ENCODE measurements at places on chromosomes 5 and 9.

- no peak for DNase-seq
Measured at GRCh38 chr5:14675865-14676300, 11.4 kb downstream of the OTULIN start.

GRCh38 chr5:40502736-40503135 lies 177.0 kb upstream of the PTGER4 start:
- DNase-seq, result no peak

DNA sequence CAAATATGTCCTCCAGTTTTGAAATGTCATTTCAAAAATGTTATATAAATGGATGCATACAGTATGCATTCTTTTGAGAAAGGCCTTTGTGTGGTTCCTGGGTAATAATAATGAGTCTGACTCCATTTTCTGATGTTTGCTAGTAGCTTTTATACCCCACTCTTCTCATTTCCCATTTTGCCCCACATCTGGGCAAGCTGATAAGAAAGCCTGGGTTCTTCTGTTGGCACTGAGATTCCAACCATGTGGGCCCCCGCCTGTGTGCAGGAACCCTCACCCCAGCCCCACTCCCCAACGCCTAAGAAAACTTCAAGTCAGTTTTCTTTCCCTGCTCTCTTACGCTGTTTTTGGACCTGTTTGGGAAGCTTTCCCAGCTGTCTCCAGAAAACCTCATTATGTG lies 89.4 kb downstream of the SNX18 start:
- no peak for DNase-seq

DNA sequence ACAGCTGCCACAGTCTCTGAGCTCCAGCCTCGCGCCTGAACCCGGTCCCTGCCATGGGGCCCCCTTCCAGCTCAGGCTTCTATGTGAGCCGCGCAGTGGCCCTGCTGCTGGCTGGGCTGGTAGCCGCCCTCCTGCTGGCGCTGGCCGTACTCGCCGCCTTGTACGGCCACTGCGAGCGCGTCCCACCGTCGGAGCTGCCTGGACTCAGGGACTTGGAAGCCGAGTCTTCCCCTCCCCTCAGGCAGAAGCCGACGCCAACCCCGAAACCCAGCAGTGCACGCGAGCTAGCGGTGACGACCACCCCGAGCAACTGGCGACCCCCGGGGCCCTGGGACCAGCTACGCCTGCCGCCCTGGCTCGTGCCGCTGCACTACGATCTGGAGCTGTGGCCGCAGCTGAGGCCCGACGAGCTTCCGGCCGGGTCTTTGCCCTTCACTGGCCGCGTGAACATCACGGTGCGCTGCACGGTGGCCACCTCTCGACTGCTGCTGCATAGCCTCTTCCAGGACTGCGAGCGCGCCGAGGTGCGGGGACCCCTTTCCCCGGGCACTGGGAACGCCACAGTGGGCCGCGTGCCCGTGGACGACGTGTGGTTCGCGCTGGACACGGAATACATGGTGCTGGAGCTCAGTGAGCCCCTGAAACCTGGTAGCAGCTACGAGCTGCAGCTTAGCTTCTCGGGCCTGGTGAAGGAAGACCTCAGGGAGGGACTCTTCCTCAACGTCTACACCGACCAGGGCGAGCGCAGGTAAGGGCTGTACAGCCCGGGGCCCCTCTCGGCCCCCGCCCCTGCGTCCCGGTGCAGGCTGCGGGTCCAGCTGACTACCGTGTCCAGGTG lies 509 bp downstream of the LVRN start:
- DNase-seq, result no peak

DNA sequence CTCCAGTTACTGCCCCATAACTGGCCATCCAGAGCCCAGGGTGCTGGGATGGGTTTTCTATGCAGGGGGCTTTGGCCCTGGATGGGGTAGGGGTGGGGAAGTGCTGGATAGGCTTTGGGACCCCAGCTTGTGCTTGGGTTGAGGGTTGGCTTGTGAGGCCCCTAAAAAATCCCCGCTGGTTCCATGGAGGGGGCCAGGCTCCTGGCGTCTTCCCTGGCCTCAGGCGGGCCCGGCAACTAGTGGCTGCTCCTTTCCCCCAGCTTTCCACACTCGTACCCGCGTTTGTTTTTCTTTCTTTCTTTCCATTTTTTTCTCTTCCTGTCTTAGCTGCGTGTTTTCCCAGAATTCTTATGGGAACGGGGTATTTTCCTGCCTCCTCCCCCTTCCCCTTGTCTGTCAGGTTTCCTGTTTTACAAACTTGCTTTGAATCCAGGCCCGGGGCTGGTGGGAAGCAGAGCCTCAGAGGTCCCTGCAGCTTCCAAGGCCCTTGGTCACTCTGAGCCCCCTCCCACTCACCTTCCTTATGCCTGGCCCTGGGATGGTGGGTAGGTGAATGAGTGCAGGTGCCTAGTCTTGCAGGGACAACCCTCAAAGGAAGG lies 40.2 kb downstream of the RGS3 start:
- no peak for DNase-seq

- DNase-seq, result no peak
Measured at GRCh38 chr9:124671861-124672260, 99.2 kb downstream of the NR6A1 start.

- DNase-seq, result no peak
Measured at GRCh38 chr5:152335461-152335860, 69.6 kb downstream of the NMUR2 start.
